Activated T-cell treated with anti-CD3 and anti-CD28 coated beads, Interleukin-2, amount 50 U/mL, for 24 hours (primary cell): ENCODE measurements at places on chromosomes 7 and 10.

DNA sequence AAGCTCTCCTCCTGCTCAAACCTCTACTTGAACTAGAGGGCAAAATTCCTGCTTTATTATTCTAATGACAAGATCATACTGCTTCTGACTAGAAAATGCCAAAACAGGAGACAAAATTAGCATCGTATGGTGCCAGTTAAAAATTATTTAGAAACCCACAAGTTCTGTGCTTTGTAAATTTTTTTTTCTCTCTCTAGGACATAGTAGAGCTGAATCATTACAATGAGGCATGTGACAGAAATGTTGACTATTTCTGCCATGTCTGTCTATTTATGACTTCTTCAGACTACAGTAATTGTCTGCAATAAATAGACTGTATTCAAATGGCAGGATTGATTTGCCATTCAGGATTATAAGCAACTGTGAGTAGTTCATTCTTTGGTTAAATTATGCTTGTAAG lies 335.8 kb downstream of the PRPF18 start:
- DNase-seq, result no peak

- DNase-seq, result no peak
These were observed 466.1 kb downstream of the PARD3 start for GRCh38 chr10:34348917-34349485.

GRCh38 chr7:277228-277627 lies 12.7 kb upstream of the FOXL3 start:
- DNase-seq, result no peak

DNA sequence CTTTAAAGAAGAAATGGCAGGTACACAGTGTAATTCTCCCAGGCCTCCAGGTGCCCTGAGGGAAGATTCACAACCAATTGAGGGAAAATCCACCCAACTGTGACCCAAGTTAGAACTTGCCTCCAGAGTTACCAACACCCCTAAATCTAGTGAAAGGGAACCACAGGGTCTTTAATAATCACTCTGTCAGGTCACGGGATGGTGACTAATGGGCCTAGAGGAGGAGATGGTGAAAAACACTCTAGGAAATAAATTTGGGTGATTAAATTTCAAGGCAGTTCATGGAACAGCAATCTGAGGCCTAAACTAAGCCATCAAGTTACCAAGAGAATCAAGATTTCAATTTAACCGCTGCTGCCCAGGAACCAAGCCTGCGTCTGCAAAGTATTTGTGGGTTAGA lies 26.7 kb upstream of the SLF2 start:
- no peak for DNase-seq

DNA sequence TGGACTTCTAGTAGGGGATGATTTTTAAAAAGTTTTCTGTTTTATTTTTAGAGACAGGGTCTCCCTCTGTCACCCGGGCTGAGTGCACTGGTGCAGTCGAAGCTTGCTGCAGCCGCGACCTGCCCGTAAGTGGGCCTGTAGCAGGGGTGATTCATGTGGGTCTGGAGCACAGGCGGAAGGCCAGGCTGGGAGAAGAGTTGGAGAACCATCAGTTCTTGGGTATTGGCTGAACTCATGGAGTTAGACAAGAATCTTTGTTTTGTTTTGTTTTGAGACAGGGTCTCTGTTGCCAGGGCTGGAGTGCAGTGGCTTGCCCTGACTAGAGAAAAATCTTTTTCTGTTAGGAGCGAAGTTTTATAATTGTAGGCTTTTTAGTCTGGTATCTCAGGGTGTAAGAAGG lies 5.7 kb downstream of the SRRT start:
- DNase-seq, result no peak

GRCh38 chr10:107434854-107435253 lies 270.3 kb upstream of the SORCS1 start:
- DNase-seq, result no peak

DNA sequence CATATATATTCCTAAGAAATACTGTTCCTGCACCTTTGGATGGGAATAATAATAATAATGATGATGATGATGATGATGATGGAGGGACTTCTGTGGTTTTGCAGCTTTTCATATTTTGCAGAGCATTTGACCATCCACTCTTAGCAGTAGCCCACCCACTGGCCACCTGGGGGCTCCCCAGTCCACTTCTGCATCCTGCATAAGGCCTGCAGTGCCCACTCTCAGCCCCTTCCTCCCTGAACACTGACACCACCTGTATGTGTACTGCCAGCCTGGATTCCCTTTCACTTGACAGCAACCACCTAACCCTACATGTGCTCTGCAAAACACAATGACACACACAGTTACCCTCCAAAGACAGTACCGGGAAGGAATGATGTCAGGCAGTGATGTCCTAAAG lies 131.4 kb downstream of the ADAM12 start:
- DNase-seq, result no peak

DNA sequence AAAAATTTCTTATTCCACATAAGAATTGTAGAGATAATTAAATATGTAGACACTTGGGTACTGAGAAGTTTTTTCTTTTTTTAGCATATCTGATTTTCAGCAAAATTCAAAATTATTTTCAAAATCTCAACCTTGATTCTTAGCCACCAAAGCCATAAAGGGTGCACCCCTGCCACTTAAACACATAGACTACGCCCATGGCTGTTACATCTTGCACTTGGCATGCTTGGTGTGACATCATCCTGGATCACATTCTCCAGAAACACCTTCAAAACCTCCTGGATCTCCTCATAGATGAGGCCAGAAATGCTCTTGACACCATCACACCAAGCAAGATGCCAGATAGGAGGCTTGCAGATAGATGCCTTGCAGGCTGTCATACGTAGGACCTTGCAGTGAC lies 89.1 kb upstream of the KLF14 start:
- DNase-seq, result no peak

DNA sequence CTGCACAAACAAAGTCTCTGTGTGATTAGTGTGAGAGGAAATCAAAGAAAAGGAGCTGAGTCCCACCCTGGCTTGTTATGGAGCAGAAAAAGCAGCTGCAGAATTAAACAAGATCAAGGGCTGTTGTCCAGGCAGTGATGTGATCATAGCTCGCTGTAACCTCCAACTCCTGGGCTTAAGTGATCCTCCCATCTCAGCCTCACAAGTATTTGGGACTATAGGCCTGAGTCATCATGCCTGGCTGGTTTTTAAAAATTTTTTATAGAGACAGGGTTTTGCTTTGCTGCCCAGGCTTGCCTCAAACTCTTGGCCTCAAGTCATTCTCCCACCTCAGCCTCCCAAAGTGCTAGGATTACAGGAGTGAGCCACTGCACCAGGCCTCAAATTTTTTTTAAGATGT lies 88.9 kb downstream of the IPMK start:
- no peak for DNase-seq

- no peak for DNase-seq
These were observed 356.5 kb upstream of the CELF2 start for GRCh38 chr10:10661176-10661575.

DNA sequence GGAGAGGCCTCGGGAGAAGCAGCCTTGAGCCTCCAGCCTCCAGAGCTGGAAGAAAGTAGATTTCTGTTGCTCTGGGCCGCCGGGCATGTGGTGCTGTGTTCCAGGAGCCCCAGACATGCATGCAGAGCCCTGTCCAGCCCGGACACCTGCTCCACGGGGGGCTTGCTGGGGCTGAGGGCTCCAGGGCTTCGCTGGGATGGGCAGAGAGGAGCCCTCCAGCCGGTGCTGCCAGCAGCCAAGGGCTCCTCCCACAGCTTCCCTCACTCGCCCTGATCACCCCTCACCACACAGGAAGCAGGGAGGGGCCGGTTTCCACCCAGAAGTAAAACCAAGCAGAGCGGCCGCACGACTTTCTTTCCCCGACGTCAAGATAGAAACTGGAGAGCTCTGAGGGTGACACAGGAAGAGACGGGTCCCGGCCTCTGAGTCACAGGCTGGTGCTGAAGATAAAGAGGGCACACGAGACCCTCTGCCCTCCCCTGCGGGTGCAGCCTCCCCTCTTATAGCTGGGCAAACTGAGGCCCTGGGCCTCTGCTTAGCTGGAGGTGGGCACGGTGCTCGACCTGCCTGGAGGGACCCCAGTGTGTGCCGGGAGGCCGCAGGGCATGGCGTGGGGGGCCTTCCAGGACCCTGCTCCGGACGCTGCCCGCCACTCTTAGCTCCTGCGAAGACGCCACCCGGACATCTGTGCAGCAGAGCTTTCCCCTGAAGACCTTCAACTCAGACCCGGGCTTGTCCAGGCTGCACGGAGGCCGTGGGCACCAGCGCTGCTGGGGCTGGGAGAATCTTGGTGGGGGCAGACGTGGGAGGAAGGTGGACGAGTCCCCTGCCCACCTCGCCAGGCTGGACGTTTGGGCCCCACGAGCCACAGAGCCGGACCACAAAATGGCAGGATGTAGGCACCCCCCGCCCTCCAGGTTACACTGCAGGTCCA lies 31.1 kb downstream of the ADAP1 start:
- peak; percentile 91 for DNase-seq

DNA sequence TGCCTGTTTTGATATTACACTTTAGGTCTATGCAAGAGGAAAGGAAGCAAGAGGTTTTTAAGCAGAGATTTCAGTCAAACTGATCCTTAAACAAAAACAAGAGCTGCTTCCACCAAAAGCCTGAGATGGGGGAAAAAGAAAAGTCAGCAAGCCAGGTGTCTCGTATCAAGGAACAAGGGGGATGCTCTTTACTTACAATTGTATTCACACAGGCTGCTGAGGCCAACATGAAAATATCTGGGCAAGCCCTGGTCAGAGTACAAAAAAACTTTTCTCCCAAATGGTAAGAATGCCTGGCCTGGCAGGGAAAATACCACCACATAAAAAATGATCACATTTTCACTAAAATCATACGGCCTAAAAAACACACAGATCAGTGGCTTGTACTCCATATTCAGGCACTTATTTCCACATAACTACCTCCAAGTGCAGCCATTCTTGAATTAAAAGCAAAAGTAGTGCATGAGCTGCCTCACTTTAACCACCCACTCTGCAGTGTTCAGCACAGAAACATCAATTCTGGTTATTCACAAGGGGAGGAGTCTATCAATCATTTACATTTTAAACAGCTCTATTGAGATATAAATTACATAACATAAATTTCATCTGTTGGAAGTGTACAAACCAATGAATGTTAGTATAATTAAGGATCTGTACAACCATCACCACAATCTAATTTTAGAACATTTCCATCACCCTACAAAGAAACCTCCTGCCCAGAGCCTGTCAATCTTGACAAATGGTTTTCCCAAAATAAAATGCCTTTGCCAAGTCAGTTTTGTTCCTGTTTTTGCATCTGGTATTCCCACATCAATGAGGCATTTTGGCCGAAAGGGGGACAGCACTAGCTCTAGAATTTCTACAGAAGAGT lies 70.2 kb downstream of the GRB10 start:
- DNase-seq, result no peak

- DNase-seq, result no peak
These were observed 1046.9 kb downstream of the TYW1 start for GRCh38 chr7:68043546-68043945.

GRCh38 chr7:157851501-157852067 lies 514.8 kb downstream of the DNAJB6 start:
- DNase-seq, result peak; percentile 81

GRCh38 chr10:32054094-32054493 lies 2.1 kb downstream of the KIF5B start:
- no peak for DNase-seq

- no peak for DNase-seq
These were observed 114.5 kb downstream of the GPR37 start for GRCh38 chr7:124651136-124651535.
